ENCODE measurements at places on chromosomes 3 and 15. TPM values are rescaled to one million over a fixed set of nuclear protein-coding genes. Genes with fewer than 3 reads are reported as not detected.

SAMD7 gene
- polyA plus RNA-seq: not detected

CHRNA5 gene
- polyA plus RNA-seq: 0.74 TPM

C3orf22 gene
- not detected for polyA plus RNA-seq

BCL2A1 gene
- 1.0 TPM for polyA plus RNA-seq

HDC gene
- polyA plus RNA-seq: not detected

FRMD5 gene
- 0.35 TPM for polyA plus RNA-seq

TLR9 gene
- polyA plus RNA-seq: 0.11 TPM

SCAPER gene
- polyA plus RNA-seq: 7.8 TPM

IMPG2 gene
- polyA plus RNA-seq: not detected

SEMA3B gene
- polyA plus RNA-seq: 7.6 TPM

FBXW12 gene
- polyA plus RNA-seq: not detected

ULK4 gene
- 3.6 TPM for polyA plus RNA-seq

MTHFS gene
- 38.2 TPM for polyA plus RNA-seq

CHRNA3 gene
- not detected for polyA plus RNA-seq

TMEM45A gene
- polyA plus RNA-seq: 133 TPM

P2RY14 gene
- not detected for polyA plus RNA-seq

SLC12A8 gene
- 3.4 TPM for polyA plus RNA-seq

TEX55 gene
- not detected for polyA plus RNA-seq
